ENCODE measurements at places on chromosomes 3 and 15.

GRCh38 chr3:189449084-189449483, 182.1 kb upstream of the TP63 start:
- DNase-seq, result no peak

DNA sequence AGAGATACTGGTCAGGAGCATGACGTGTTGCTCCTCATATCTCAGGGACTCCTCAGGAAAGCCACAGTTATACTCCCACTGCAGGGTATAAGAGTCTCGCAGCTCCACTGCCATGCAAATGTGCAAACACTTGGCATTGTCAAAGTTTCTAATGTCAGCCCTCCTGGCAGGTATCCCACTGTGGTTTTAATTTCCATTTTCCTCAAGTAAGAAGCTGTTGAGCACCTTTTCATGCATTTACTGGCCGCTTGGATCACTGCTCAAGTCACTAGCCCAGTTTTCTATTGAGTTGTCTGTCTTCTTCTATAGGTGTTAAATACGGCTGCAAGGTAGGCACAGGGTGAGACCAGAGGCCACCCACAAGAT, 41.9 kb upstream of the GRIP2 start:
- no peak for DNase-seq

DNA sequence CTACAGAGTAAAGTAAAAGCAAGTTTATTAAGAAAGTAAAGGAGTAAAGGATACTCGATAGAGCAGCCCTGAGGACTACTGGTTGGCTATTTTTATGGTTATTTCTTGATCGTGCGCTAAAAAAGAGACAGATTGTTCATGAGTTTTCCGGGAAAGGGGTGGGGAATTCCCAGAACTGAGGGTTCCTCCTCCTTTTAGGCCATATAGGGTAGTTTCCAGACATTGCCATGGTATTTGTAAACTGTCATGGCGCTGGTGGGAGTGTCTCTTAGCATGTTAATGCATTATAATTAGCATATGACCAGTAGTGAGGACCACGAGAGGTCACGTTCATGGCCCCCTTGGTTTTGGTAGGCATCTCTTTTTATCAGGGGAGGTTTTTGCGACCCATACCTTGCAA, 213.1 kb downstream of the OSBPL10 start:
- DNase-seq, result no peak

- no peak for DNase-seq
These were observed 473.1 kb upstream of the UBE2E2 start for GRCh38 chr3:22729981-22730380.

DNA sequence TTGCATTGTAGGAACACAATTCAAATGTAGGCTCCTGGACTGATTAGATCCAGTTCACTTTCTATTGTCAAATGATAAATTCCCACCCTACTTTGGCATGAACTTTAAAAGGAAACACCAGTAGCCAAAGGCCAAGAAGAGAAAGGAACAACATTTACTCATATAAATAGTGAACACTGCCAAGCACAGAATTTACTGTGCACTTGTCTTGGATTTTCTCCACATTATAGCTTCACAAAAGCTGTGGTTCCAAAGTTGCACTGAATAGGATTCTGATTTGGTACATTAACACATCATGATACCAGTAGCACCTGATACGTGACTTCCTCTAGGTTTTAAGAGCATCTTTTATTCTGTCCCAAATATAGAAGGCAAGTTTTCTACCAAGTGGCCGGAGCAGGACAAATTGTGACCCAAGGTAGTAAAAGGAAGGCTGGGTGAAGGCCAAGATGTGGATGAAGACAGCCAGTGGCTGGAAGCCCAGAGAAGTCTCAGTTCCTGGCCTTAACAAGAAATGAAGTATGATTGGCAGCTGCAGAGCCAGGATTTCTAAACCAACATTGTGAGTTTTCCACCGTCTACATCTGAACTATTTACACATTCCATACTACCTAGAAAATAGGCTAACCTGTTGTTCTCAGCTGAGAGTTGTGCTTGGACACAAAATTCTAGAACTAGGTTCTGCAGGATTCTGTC, 206.7 kb downstream of the THRB start:
- no peak for DNase-seq
